Eye (tissue), 1 donor: ENCODE measurements at places on chromosomes 5 and 9.

DNA sequence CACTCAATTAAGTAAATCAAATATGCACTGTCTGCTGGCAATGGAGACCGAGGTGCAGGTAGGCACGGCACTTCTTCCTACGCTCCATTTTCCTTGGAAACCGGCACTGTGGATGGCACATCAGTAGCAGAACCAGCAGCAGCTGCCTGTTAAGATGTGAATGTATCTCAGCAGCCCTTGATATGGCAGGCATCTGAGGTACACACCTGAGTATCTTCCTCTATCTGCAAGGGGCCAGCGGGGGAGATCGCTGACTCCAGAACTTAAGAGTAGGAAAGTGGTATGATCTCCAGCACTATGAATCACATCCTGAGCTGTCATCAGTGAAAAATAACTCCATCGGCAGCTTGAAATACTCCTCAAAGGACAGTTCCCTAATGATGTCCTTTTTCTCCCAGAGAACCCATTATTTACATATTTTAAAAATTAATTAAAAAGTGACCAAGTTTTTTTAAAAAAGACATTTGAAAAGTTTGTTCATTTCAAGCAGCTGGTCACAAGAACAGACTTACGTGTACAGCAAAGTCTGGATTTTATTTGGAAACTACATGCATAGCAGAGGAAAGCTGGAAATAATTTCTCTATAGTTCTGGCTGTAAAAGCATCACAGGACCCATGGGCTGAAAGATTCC lies 97.1 kb downstream of the ADAMTS12 start:
- peak; percentile 29 for DNase-seq

GRCh38 chr9:68741234-68741633 lies 36.2 kb downstream of the PIP5K1B start:
- DNase-seq = no peak

GRCh38 chr5:173001229-173001841 lies 17.8 kb downstream of the ATP6V0E1 start:
- no peak for DNase-seq

DNA sequence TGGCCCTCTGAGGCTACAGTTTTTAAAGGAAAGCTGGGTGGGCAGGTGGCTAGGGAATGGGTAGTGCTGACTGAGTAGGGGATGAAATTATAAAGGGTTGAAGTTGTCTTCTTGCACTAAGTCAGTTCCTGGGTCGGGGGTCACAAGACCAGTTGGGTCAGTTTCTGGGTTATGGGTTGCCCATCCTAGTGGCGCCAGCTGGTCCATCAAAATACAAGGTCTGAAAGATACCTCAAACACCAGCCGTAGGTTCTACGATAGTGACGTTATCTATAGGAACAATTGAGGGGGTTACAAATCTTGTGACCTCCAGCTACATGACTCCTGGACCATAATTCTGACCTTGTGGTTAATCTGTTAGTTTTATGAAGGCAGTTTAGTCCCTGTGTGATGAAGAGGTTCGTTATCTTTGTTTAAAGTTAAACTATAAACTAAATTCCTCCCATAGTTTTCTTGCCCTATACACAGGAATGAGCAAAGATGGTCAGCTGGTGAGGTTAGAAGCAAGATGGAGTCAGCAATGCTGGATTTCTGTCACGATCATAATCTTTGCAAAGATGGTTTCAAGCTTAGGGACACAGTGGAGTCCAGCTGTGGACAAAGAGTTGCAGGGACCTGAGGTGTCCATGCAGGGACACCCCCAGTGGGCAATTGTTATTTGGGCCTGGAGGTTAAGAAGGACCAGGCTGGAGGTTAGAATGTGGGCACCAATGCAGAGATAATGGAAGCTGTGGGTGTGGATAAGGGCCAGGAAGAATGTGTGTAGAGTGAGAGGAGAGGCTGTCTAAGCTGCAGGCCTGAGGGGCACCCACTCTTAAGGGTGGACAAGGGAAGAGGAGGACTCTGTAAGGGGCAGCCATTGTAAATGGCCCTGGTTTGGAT lies 14.0 kb upstream of the CREBRF start:
- no peak for DNase-seq

- DNase-seq = no peak
Measured at GRCh38 chr9:4131946-4132345, 167.9 kb downstream of the GLIS3 start.

DNA sequence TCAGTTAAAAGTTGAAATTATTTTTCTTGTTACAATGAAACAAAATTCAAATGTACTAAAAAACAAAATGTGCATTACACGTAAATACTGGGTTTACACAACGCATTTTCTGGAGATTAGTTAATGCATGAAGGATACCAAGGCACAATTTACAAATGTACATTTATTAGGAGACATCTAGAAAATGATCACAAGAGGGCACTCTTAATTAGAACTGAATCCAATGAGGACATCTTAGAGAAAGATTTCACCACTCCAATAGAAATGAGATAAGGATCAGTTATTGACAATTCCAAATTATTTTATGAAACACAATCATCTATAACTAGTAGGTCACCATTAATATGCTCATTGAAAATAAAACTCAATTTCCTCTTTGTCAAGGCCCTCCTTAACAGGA lies 36.6 kb upstream of the CDH12 start:
- no peak for DNase-seq

- no peak for DNase-seq
Measured at GRCh38 chr5:82355496-82355895, 77.3 kb upstream of the RPS23 start.

GRCh38 chr9:19460243-19460642 lies 51.4 kb downstream of the ACER2 start:
- DNase-seq = peak; percentile 21

GRCh38 chr9:97237951-97238889 lies 69.2 kb upstream of the CCDC180 start:
- DNase-seq = peak; percentile 94

GRCh38 chr9:117771136-117771535 lies 66.9 kb downstream of the TLR4 start:
- no peak for DNase-seq

- no peak for DNase-seq
Measured at GRCh38 chr5:102106599-102106998, 189.5 kb downstream of the SLCO4C1 start.

DNA sequence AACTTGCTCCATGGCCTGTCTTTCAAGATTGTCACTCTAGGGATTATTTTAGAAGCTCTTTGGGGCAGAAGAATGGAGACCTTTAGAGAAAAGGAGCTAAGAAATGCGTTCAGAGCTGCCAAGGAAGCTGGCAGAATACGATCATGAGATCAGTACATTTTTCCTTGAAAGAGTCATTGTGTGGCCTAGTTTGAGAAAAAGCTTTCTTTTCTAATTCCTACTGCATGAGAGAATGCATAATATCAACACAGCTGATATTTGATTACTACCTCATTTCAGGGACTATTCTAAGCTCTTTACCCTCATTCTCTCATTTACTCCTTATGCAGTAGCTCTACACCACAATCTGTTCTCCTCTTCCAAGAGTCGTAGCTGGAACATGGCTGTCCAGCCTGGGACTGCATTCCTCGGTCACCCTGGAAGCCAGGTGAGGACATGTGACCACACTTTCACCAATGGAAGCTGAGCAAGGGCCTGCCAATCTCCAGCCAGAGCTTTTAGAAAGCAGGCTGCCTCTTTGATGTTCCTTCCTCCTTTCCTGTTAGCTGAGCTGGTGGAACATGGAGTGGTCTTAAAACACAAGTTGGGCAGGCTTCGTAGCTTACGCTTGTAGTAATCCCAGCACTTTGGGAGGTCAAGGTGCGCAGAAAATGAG lies 99.3 kb upstream of the LHFPL2 start:
- peak; percentile 77 for DNase-seq

- no peak for DNase-seq
Measured at GRCh38 chr9:92600462-92601261, 64.9 kb upstream of the ECM2 start.

GRCh38 chr9:129351058-129351641 lies 173.1 kb upstream of the IER5L start:
- DNase-seq = peak; percentile 87

- DNase-seq = no peak
Measured at GRCh38 chr5:55453211-55453610, 81.6 kb downstream of the PLPP1 start.
